A549 (cell line): ENCODE measurements at places on chromosomes 1 and 21. TPM values are rescaled to one million over a fixed set of nuclear protein-coding genes. Genes with fewer than 3 reads are reported as not detected.

COA7 gene
- 22.0 to 23.6 TPM (median 22.3 TPM) in 3 replicates for polyA plus RNA-seq

CYP4A11 gene
- not detected in 3 replicates for polyA plus RNA-seq

NEK2 gene
- polyA plus RNA-seq, result 38.1 to 45.1 TPM (median 42.0 TPM) in 3 replicates

RUNX1 gene
- polyA plus RNA-seq, result 5.5 to 5.9 TPM (median 5.8 TPM) in 3 replicates

C1orf52 gene
- 12.2 to 14.8 TPM (median 12.3 TPM) in 3 replicates for polyA plus RNA-seq

DNA sequence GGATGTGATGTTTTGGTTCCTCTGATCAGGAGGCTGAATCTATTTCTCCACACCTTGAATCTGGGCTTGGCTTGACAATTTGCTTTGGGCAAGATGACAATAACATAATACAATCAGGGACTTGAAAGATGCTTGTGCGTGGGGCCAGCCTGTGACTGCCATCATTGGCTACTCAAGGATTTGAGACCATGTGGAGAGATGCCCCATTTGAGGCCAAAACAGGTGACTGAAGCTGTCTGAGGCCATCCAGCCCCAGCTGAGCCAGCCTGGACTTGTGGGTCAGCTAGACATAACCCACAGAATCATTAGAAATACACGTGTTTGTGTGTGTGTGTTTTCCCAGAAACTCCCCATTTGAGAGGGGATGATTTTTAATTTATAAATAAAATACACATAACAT is 421.5 kb downstream of the PTPRU start:
- DNase-seq, result no peak

GRCh38 chr1:204036882-204037655 is 35.8 kb upstream of the SOX13 start:
- peak; percentile 16 for DNase-seq

GRCh38 chr1:77407738-77408375 is 126.0 kb downstream of the AK5 start:
- no peak for DNase-seq

DNA sequence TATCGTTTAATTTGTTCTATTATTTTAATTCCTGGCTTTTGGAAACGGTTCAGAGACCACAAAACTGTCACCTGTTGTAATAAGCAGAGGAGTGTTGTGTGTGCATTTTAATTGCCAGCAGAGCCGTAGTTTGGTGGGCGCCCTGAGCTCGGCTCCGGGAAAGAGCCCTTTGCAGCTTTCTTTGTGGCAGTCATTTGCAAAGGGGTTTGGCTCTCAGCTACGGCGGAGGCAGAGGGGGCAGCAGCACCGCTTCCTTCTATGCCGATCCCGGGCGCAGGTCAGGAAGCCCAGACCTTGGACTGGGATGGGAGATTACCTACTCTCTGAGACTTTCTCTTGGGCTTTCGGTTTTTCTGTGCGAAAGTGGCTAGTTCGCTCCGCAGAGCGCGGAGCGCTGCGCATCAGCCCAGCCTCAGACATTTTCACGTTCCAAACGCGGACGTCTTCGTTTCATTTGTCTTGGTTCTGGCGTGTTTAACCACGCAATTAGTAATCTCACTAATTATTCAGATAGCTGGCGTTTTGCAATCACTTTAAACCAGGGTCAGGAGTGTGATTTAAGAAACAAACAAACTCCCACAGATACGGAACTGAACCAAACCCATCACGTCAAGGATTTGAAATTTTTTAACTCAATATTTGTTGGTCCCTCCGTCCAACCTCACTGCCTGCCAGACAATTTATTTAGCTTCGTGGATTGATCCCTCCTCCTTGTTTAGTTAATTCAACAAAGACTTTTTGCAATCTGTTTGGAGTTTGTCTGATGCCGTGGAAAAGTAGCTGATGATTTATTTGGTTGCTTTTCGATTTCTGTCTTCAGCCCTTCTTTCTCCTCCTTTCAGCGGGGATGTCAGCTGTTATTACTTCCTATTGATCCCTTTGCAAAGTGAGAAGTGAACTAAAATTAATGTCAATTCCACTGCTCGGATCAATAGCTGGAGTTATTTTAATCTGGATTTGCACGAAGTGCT is 3.9 kb downstream of the RNF220 start:
- DNase-seq, result no peak

- DNase-seq, result no peak
Observed at GRCh38 chr1:10943991-10944730, 68.3 kb upstream of the TARDBP start.

DNA sequence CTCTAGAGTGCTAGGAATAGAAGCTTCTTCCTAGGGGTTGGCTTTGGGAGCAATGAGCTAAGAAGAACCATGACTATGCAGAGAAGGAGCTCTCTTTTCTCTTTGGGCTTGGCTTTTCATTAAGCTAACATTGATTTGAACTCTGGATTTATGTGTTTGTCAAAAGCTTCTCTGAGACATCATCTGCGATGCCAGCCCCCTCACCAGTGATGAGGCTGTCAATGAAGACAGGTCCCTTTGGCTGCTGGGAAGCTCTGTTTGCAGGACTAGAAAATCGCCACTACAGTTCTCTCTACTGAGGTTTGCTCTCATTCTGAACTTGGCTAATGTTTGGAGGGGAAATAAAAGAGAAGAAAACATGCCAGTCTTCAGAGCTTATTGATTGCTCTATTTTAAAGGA is 185.0 kb downstream of the PCP4 start:
- DNase-seq, result no peak

DNA sequence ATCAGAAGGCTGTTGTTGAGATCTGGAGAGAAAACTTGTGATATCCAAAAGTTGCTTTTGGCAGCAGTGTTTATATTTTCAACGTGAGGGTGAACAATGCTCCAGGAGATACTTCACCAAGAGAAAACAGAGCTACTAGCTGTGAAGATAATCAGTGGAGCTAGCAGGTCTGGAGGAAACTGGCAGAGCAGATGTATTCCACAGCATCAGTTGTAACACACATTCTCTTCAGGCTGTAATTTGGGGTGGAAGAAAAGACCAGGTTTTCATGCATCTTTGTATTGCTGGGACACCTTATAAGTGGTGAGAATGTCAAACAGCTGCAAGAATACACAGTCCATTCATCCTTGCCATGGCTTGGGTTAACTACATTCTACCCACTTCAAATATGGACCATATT is 22.0 kb downstream of the AHCYL1 start:
- no peak for DNase-seq

- no peak for DNase-seq
Observed at GRCh38 chr1:17498214-17498613, 41.3 kb upstream of the ARHGEF10L start.

- peak; percentile 27 for DNase-seq
Observed at GRCh38 chr1:24045771-24046170, 65.6 kb upstream of the SRSF10 start.

DNA sequence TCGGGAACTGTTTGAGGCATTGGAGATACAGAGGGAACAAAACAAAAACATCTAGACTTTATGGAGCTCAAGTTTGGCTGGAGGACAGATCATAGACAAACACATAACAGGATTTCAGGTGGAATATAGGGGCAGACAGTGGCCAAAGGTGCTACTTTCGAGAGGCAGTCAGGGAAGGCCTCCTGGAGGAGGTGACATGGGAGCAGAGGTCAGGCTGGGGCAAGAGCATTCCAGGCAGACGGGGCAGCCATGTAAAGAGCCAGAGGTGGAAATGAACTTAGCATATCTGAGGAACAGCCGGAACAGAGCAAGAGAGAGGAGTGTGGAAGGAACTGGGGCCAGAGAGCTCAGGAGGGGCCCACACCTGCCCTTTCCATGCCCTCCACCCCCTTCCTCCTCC is 122.3 kb downstream of the DMRTB1 start:
- DNase-seq, result no peak

DNA sequence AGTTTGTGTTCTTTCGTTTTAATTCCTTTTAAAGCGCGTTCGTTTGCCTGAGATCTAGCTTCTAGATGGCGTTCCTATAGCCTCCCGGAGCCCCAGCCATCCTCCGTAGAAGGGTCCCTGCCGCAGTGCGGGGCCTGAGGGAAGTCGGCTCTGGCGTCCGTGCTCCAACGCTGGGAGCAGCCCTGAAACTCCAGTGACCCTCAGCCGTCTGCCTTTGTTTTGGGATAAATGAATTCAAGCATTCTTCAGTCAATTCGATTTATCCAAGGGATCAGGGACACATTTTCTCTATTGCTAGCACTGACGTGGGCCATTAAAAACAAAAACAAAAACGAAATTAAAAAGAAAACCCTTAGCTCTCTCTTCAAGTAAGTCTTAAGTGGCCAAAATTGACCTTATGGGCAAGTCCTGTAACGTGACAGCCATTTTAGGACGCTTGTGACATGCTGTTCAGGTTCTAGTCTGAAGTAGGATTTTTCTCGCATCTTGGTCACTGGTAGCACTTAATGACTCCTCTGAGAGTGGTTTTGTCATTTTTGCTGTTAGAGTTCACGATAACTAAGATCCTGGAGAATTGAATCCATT is 742 bp upstream of the HSPA13 start:
- no peak for DNase-seq

DNA sequence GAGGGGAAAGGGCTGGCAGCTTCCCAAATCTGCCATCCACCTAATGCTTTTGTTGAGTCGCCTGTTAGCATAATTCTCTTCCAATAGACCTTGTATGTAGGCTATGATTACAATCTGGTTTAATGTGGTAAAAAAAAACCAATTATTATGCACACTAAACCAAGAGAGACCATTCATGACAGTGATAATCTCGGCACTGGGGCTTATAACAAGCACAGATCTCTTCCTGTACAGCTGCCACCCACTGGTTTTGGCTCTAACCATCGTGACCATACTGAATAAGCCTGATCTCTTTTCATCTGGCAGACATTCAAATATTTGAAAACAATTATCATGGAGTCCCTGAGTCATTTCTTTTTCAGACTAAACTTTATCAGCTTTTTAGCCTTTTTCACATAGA is 12.0 kb upstream of the SYT14 start:
- no peak for DNase-seq
